Cerebellar nuclear complex (tissue), 1 donor: ENCODE measurements at places on chromosomes 12 and 14.

- no peak for DNase-seq
These were observed 62.9 kb downstream of the GLRX5 start for GRCh38 chr14:95597784-95598211.

DNA sequence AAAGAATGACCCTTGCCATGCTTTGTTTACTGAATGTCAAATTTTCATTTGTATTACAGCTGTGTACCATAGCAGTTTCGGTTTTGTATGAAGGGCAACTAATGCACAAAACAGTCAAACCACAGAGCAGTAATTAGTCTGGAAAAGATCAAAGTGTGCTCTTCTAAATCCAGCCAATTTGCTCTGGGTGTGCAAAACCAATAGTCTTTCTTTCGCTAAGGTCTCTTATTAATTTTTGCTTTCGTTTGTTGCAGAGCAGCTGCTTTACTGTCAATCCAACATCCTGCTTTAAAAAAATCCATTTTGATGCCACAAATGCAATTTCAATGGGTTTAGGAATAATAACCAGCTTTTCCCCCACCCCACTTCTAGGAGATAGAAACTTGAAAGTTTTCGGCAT, 114.2 kb downstream of the BRMS1L start:
- no peak for DNase-seq

GRCh38 chr12:58564721-58565120, 355.6 kb downstream of the LRIG3 start:
- no peak for DNase-seq

DNA sequence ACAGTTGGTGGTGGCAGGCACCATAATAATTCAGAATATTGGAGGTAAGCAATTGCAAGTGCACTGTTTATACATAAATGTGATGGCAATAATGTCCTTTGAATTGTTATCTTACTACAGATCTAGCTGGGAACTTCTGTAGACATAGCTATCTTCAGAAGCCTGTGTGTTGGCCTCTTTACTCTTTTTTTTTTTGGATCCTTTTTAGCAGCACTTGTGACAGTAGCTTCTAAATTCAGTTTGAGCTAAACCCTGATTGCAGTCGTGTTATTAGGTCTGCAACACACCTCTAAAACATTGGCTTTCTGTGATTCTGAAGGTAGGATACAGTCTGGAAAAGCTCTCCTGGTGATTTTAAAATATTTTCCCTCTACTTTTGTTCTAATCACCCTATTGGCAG, 38.5 kb downstream of the SLC38A6 start:
- no peak for DNase-seq

DNA sequence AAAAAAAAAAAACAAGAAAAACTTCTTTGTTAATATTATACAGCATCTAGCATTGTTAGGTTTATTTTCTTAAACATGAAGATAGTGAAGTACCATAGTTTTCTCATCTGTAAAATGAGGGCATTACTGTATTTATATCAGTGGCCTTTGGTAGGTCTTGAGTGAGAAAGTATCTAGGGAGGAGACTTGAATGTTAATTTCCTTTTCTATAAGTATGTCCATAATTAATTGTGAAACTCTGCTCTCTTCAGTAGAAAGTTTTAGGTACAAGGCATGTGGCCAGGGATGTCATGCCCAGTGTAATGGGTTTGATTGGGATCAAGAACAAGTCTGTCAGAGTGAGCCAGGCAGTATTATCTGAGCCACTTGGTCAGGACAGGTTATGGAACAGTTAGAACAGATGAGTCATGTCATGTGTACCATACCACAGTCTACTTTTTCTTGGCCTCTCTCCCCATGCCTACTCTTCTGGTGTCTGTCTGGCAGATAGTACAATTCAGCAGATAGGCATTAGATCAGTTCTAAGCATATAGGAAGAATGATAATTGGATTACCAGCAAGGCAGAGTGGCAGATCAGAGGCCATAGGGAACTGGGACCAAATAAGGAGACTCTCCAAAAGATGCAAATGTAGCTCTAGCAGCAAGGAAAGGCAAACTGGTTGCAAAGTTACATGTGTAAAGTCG, 30.4 kb downstream of the FBXO34 start:
- no peak for DNase-seq

DNA sequence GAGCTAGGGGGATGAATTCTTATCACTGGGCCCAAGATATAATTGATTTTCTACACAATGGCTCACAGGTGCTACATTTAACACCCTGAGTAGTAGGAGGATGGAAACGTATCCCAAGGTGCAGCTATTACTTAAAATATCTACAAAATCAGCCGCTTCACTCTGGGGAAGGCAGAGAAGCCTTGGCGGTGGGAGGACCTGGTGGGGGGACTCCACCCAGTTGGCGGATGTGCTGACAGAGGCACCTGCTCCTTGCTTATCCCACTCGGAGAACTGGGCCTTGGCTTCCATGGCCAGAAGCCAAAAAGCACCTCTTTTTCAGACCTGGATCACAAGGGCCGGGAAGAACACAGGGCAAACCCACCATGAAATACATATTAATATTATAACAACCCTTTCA, 106.3 kb downstream of the OTX2 start:
- no peak for DNase-seq
